ENCODE measurements at places on chromosomes 1 and 21.

DNA sequence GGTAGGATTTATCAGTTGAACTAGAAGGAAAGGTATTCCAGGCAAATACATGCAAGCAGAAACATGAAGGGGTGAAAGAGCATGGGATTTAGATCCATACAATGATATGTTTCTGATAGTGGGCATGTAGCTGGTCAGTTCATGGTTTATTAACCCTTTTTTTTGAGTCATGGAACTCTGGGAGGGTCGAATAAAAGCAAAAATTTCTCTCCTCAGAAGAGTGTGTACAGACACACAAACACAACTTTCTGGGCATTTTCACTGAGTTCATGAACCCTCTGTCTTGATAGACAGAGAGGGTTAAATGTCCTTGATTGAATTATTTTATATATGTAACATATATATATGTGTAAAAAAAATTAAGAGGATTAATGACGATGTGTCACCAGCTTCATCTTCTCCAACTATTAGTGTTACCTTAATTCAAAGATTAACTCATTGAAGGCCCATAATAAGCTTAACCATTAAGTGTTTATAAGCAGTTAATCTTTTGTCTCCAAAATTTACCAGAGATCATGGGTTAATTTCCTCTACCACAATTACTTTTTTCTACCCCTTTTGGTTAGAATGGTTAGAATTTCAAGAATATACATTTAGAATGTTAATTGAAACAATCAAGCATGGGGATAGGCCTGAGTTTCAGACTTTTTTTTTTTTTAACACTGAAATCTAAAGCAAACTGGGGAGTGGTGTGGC, 4.6 kb downstream of the JUN start:
- DNase-seq: peak; percentile 40

DNA sequence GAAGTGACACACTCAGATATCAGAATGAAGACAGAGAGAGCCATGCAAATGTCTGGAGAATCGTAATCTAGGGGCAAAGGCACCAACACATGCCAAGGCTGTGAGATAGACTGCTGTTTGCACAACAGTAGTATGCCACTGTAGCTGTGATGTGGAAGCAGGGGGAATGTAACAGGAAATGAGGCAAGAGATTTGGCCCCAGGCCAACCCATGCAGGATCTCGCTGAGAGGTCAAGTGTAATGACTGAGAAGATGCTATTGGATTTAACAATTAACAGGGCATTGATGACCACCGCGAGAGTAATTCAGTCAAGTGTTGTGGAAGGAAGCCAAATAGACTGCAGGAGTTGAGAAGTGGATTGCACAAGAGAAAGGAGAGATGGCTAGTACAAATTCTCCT, 107.3 kb upstream of the ST6GALNAC5 start:
- peak; percentile 3 for DNase-seq

- no peak for DNase-seq
Observed at GRCh38 chr1:71919811-71920509, 362.4 kb downstream of the NEGR1 start.

DNA sequence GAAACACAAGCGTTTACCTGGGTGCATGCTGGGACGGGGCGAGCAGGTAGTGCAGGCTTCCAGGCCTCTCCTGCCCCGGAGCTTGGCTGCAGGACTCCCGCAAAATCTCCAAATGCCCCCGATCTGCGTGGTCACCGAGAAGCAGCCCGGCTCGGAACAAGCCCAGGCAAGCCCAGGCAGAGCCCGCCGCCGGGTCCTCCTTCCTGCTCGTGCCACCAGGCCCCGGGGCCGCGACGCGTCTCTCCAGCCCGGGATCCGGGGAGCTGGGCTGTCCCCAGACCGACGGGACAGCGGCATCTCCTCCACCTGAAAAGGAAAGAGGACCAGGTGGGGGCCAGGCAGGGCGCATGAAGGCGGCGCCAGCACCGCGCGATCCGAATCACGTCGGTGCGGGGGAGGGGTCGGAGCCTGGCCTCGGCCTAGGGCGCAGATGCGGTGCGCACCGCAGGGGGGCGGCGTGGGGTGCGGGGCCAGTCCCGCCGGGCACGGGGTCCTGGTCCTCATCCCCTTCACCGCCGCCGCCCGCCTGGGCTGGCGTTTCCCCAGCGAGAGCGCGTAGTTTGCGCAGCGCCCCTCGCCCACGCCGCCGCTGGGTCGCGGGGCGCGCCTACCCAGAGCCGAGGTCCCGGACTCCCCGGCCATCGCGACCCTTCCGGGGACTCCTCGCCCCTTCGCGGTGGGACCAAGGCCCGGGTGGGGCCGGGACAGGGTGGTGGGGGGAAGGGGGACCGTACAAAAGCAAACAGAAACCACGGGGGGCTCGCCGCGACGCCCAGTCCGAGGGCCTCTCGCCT, 52.4 kb upstream of the H6PD start:
- peak; percentile 62 for DNase-seq

DNA sequence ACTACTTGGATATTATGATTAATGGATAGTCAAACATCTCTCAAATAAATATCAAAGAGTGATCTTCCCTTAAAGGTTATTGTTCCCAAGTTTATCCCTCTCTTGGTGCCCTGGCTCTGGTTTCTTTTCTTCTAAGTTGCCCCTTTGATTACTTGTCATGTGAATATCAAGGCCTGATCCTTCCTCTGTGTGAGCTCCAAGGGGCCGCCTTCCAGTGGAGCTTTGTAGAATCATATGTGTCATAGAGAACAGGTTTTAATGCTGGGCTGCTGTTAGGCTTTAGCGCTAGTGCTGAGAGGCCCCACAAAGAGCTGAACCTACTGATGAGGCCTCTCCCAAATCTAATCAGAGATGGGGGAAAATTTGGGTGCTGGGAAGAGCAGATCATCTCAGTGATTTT, 25.5 kb downstream of the UCK2 start:
- no peak for DNase-seq

DNA sequence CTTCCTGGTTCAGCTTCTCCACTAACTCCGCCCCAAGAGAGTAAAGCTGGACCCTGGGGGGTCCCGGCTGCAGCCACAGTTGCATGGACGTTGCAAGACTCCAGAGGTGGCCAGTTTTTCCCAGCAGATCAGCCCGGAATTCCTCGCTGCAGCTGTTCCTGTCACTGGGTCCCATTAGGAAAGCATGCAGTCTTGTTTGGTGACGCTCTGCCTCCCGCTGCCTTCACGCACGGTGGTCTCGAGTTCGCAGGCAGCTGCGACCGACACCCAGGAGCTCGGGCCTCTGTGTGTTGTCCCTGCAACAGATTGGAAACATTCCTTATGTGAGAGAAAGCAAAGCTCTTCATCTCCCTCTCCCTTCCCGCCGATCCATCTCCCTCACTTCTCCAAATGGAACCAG, 162.8 kb downstream of the PRDM16 start:
- no peak for DNase-seq

DNA sequence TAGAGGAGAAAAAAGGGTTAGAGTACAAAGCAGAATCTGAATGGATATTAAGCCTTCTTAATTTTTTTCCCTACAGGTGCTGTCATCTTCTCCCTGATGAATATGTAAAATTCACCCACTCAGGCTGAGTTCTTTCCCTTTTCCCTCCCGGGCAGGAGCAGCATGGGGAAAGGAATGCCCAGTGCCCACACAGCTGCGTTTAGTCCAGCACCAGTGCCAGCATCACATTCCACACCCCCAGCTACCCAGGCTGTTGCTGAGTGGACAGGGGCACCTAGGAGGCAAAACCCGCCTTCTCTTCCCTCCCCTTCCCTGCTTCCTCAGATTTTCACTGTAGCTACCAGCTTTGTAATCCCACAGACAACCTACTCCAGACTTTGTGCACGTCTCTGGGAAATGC, 3.4 kb upstream of the CADM3 start:
- DNase-seq: no peak

- no peak for DNase-seq
Observed at GRCh38 chr1:23563003-23563402, 3.7 kb upstream of the ID3 start.

GRCh38 chr1:220701974-220702373, 11.8 kb downstream of the C1orf115 start:
- DNase-seq: no peak

GRCh38 chr1:151713044-151713443, 3.6 kb downstream of the CELF3 start:
- no peak for DNase-seq

GRCh38 chr1:14873677-14874076, 275.2 kb downstream of the KAZN start:
- no peak for DNase-seq

GRCh38 chr21:44737706-44738354, 26.5 kb upstream of the TSPEAR start:
- no peak for DNase-seq

DNA sequence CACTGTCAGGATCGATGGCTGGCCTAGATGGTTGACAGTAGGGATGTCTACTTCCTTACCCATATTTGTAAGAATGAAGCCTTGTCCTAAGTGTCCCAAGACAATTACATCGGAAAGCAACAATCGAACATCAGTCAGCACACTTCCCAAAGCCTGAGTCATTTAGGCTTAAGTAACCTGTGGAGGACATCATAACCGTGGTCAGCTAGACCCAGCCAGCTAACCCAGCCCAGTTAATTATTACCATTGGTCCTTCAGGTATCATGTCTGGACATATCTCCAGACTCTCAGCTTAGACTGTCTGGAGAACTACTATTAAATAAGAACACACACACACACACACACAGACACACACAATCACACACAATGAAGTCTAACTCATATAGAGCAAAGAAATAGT, 264.7 kb downstream of the TRABD2B start:
- peak; percentile 37 for DNase-seq

DNA sequence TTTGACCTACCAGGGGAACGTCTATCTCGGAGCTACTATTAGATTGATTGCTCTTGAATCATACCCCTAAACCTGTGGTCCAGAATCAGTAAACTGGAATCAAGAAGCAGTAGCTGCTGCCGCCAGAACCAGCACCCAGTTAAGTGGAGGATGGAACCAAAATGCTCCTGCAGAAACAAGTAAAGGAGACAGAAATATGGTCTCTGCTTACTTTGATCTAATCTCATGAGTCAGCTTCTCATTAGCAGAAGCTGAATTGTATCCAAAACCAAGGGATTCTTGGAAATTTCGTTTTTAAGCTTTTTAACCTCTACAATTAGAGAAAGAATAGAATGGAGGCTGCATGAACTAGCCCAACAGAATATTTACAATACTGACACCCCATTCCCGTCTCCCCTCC, 42.6 kb upstream of the PIGV start:
- no peak for DNase-seq

DNA sequence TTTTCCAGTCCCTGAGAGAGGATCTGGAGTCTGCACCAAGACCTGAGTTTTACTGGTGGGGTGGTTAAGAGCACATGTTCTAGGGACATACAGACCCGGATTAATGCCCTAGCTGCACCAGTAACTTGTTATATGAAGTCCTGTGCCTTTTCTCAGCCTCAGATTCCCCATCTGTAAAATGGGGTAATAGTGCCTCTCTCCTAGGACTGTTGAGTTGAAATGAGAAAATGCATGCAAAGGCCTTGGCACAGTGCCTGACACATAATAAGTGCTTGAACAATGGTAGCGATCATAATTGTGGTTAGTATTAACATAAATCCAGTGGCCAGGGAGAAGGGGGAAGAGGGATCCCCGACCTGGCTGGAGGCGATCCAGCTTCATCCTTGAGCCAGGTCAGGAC, 12.3 kb downstream of the AHDC1 start:
- DNase-seq: no peak

GRCh38 chr1:96865731-96866685, 144.4 kb downstream of the PTBP2 start:
- DNase-seq: peak; percentile 60

- peak; percentile 58 for DNase-seq
Observed at GRCh38 chr1:204089044-204089751, 16.3 kb downstream of the SOX13 start.

GRCh38 chr1:4933232-4933631, 278.8 kb downstream of the AJAP1 start:
- no peak for DNase-seq

- peak; percentile 95 for DNase-seq
Observed at GRCh38 chr1:225921734-225922709, 2.0 kb downstream of the PYCR2 start.

DNA sequence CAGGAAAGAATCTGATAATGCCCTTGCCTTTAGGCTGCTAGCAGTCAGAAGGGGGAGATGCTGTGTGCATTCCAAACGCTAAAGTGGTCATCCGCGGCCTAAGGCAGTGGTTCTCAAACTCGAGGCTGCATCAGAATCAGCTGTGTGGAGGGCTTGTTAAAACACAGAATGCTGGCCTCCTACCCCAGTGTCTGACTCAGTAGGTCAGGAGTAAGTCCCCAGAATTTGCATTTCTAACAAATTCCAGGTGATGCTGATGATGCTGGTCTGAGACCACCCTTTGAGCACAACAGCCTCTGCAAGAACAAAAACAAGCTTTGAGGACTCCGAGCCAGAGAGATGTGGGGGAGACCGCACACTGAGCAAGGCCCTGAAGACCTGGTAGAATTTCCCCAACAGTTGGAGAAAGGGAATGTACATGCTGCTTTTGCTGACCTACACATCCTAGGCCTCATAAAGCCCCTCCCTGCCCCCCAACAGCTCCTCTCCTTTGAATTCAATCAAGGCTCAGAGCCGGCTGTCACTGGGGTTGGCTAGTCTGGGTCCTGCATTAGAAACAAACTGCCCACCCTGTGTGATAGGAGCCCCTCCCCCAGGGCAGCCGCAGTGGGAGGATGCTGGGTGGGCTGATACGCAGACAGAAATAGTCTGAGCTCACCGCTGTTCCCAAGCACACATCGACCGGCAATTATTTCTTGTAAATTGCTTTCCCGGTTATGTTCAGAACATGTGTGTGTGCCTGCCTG, 27.1 kb downstream of the SHISAL2A start:
- peak; percentile 31 for DNase-seq

DNA sequence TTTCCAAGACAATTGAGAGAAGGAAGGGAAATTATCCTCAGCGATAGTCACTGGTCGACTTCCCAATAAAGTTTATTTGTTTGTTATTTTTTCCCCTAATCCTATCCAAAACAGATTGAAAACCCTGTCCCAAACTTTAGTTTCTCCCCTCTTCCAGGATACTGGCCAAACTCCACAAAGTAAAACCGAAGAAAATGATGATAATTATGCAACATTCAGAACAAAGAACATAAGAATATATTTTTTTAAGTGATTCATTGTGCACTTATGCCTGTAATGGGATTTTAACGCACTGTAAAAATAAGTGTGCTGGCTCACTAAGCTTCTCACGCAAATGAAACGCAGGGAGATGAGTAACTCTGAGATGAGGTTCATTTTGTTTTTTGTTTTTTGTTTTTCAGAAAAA, 6.0 kb downstream of the GLIS1 start:
- peak; percentile 35 for DNase-seq
